ENCODE measurements at places on chromosomes 6 and 20.

DNA sequence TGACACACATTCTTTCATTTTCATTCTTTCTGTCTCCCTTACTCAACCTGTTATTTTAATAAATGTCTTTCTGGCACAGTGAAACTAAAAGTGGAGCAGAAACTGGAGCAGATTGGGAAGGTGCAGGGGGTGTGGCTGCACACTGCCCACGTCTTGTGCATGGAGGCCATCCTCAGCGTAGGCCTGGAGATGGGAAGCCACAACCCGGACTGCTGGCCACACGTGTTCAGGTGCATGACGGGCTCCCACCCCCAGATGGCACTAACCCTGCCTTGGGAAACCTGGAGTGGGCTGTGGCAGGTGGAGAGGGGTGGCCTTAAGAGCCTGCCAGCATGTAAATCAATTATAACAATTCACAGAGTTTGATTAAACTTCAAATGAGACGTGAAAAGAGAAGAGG is 71.4 kb upstream of the PBOV1 start:
- no peak for DNase-seq

- no peak for DNase-seq
Measured at GRCh38 chr6:24284006-24284405, 73.9 kb downstream of the DCDC2 start.

DNA sequence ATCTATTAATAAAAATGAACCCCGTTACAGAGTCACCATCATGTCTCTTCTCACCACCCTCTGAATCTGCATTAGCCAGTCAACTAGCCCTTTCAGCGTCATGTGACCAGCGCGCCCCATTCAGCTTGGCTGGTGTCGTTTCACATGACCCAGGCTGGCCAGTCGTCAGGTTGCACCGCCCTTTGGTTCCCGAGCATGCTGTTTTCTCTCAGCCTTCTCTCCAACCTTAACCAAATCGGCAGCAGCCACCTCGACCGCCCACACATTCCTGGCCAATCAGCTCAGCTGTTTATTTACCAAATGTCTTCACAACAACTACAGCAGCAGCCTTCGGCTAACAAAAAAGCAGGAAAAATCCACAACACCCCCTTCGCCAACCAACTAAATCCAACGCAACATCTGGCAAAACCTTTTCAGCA is 5.6 kb downstream of the SRSF3 start:
- peak; percentile 25 for DNase-seq

DNA sequence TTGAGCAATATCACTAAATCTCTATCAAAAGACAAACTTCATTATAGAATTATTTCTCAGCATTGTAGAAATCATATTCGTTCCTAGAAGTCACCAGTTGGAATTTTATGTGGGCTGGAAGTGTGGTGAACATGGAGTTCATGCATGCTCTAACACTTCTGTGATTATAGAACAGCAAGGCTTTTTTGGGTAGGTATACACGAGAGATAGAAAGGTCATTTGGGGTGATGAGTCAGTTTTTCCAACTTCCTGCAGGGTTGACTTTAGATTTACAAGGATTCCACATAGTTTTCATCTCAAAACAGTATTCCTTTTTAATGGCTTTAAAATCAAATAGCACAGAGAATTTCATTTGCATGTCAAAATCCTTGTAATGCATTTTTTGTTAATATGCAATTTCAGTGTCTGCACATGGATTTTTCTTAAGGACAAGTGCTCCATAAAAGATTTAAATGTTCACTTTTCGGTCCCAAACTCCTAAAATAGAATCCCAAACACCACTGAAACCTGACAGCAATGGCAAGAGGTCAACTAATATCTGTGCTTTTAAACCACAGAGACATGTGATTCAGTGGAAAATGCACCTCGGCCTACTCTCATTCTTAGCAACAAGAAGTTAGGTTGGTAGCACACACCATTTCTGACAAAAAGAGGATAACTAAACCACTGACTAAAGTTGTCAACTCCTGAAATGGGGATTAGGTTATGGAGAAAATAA is 211.0 kb downstream of the MOXD1 start:
- no peak for DNase-seq

DNA sequence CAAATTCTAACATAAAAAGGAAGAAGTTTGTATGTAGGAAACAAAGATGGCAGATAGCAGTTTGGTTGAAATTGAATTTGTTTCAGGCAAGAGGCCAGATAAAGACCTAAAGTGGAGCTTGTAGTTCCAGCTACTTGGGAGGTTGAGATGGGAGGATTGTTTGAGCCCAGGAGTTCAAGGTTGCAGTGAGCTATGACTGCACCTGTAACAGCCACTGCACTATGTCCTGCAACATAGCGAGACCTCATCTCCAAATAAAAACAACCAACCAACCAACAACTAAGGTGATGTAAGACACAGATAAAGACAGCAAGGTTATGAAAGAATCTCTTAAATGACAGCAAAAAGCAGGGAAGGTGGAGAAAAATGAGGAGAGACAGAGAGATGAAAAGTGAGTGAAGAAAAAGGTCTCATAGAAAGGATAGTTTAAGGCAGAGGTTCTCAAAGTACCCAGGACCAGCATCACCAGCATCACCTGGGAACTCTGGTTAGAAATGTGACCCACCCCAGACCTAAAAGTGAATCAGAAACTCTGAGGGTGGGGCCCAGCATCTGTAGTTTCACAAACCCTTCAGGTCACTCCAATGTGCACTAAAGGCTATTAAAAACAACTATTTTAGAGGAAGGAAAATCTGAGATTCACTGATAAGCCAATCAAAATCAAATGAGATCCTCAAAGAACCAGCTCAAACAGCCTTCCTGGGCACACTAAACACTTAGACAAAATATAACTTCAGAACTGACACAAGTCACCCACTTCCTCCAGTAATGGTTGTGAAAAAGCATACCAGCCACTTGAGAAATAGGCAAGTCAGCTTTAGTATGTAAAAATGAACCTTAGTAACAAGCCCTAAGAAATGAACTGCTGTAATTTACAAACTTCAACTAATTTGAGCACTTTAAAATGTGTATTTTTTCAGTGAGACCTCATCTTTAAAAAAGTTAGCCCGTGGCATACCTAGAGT is 57.6 kb downstream of the FAM184A start:
- no peak for DNase-seq

DNA sequence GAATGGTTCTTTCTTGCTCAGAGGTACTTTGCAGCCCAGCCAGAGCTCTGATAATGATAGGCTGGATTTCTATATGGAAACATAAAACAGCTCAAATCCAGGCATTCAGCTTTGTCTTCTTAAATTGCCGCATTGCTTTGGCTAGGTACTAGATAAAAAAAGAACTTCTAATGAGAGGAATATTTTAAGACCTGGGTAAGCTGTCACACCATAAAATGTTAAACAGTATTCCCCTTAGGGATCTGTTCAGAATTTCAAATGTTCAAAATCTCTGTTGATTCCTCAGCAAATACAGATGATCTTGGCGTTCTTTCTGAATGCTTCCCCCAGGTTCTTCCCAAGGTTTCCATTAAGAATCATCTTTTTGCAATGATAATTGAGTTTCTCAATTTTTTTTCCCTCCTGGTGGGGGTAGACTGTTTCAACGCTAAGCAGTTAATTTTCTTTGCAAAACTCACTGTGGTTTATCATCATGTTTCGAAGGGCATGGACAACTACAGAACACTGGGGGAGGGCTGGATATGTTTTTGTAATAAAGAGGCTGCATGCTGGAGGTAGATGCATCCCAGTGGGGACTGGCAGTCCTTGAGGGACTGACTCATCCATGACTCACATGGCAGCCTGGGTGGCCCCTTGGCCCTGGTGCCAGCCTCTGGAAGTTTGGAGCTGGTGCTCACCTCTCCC is 31.0 kb downstream of the TIAM2 start:
- no peak for DNase-seq

GRCh38 chr20:21125072-21125848 is 622 bp upstream of the KIZ start:
- DNase-seq = no peak

GRCh38 chr6:43977404-43978111 is 149.7 kb downstream of the MRPL14 start:
- DNase-seq = no peak

DNA sequence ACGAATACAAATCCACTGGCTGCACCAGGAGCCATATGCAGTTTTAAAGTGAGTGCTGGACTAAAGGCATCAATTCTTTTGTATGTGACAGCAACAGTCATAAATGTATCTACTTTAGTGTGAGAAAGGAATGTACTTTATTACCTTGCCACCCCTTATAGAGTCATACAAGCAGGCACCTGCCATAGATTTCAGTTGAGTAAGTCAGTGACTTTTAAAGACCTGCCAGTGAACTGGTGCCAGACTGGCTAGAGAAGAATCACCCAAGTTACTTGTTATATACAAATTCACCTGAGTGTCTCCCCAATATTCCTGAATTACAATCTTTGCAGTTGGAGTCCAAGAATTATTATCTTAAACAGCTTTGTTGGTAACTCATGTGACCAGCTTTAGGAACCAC is 547.9 kb downstream of the COL12A1 start:
- no peak for DNase-seq

GRCh38 chr6:91173186-91173585 is 586.3 kb upstream of the MAP3K7 start:
- DNase-seq = no peak

DNA sequence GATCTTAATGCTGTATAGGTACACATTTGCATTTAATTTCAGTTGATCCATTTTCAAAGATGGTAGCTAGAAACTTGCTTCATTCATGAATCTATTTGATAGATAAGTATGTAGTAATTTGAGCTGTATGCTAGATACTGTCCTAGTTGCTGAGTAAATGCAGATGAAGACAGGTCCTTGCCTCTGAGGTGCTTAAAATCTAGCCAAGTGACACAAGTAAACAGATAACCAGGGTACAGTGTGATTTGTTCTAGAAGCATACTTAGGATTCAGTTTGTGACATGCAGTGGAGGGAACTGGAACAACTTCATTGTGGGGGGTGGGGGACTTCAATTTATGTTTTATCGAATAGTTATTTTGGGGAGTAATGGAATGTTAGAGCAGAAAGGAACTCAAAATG is 9.2 kb downstream of the CHMP4B start:
- DNase-seq = no peak

DNA sequence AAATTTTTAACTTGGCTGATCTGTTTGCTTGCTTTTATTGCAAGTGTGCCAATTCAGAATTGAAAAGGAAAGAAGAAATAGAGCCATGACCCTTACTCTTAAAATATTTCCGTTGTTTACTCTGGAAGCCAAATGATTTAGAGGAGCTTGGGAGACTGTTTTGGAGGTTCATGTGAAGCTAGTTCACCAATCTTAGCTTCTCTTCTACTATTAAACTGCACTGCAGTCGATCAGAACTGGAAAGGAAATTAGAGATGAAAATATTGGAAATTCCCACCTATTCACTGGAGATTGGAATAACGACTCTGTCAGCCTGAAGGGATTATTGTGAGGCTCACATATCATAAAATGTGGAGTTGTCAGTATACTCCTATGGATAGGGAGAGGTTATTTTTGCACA is 81.8 kb downstream of the MLIP start:
- no peak for DNase-seq

DNA sequence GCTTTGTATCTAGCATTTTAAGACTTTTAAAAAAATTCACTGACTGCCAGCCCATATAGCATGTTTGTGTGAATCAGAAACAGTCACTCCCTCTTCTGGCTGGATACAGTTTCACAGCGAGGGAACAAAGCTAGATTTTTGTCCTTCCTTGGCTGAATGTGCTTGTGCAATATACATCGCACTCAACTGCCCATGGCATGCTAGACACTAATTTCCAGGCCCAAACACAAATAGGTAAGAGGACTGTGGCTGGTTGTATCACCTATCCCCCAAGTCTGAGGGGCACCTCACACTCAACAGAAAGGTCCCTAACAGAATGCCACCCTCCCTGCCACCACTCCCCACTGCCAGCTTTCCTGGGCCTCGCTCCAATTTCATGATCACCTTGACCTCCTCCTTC is 16.2 kb upstream of the BLCAP start:
- DNase-seq = no peak

DNA sequence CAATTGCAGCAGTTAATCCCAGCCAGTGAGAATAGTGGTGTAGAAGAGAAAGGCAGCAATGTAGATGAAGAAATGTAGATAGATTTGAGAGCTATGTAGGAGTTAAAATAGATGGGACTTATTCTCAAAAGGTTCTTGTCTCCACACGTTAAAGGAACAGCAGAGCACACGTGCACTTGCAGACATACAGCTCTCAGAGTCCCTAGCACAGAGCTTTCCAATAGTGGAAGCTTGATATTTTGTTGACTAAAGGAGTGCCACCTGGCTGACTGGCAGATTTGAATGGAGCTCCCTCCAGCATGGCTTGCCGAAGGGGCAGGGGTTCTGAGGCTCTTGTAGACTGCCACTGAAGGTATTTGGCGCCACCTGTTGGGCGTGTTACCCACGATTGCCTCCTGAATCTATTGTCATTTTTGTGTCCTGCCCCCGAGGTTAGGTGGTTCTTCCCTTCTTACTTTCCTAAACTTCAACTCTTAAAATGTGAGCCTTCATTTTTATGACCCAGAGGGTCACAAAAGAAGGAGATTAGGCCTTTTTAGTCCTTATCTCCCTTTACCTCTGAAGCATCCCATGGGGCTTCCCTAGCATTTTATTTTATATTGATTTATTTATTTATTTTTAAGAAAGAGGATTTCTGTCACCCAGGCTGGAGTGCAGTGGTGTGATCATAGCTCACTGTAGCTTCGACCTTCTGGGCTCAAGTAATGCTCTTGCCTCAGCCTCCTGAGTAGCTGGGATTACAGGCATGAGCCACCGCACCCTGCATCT is 16.4 kb downstream of the BRD2 start:
- peak; percentile 89 for DNase-seq

GRCh38 chr6:169289619-169290339 is 36.1 kb upstream of the THBS2 start:
- DNase-seq = no peak

- no peak for DNase-seq
Measured at GRCh38 chr20:53336892-53337291, 256.7 kb downstream of the ZNF217 start.

- DNase-seq = no peak
Measured at GRCh38 chr6:118685823-118686449, 34.5 kb upstream of the CEP85L start.

DNA sequence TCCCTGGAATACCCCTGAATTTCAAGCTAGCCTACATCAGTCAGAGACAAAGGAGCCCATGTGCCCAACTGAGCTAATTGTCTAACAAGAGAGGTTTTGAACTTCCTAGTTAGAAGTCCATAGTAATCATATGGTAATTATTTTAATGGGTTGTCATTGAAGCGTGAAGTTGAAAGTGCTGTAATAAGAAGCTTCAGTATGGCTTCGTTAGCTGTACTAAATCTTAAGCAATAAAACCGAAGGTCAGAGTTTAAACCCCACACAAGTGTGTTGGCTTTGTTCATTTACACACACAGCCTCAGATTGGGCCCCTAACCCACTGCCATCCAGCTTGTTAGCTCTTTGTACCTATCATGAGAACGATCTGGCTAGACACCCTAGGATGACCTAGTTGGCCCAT is 195.6 kb upstream of the RIN2 start:
- DNase-seq = no peak

Measured in stimulated activated CD8-positive, alpha-beta memory T cell treated with anti-CD3 and anti-CD28 coated beads, Interleukin-4, amount 100 ng/mL, for 1 hour (primary cell).